Head of caudate nucleus (tissue), 42 donors: ENCODE measurements at places on chromosomes 7 and 10.

DNA sequence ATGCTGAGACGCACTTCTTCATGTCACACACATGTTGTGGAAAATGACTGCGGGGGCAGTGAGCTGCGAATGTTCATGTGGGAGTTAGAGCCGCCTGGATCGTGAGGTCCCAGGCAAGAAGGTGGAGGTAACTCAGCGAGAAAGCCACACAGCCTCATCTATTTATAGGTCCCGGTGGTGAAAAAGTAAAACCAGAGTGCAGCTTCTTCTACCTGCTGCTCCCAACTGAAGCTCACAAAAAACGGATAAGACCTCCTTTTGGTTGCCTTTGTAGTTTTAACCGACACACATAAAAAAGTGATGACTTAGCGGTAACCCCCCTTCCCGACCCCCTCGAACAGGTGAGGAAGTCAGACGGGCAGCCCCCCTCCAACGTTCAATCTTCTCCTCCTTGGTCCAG lies 276.9 kb downstream of the GATA3 start:
- no peak for DNase-seq

- DNase-seq = no peak
Observed at GRCh38 chr7:69827558-69827957, 229.3 kb downstream of the AUTS2 start.

GRCh38 chr7:39987641-39988347 lies 37.7 kb downstream of the CDK13 start:
- DNase-seq = peak; percentile 63

DNA sequence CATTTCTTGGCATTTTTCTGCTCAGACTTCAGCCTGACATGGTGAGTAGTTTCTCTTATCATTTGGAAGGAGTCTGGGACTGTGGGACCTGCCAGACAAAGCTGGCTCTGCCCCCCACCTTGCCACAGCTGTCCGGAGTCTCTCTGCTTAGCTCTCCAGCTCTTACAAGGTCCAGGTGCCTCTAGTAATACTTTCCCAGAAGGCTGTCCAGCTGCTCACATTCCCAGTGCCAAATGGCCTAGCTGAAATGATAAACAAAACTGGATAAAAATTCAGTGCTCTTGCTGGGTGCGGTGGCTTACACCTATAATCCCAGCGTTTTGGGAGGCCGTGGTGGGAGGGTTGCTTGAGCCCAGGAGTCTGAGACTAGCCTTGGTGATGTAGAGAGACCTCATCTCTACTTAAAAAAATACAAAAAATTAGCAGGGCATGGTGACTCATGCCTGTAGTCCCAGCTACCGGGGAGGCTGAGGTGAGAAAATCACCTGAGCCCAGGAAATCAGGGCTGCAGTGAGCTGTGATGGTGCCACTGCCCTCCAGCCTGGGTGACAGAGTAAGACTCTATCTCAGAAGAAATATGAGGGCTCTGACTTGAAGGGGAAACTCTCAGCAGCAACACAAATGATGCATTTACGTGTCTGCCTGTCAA lies 86.8 kb downstream of the C10orf90 start:
- DNase-seq = no peak
